NCI-H187 treated with DMSO at 0.1 percent for 48 hours (cell line): ENCODE measurements at places on chromosomes 12 and 14.

DNA sequence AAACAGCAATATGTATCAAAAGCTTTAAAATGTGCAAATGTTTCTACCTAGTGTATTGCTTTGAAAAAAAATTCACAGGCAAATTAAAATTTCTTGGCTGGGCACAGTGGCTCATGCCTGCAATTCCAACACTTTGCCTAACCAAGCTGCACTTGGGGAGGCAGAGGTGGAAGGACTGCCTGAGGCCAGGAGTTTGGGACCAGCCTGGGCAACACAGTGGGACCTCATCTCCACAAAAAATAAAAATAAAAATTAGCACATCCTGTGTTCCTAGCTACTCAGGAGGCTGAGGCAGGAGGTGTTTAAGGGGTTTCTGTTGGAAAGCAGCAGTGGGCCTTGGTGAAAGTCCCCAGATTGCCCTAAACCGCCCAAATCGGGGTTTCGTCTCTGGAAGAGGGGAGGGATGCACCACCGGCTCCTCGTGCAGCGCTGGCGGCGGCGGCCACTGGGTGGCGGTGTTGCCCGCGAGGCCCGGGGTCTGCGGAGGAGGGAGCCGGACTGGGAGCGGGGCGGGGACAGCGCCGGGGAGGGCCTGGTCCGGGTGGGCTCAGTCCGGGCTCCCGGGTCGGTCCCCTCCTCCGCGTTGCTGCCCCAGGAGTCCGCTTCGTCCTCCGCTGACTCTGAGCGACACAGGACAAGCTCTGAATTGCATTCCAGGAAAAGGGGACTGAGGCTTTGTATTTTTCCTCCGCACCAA, 265.6 kb downstream of the AACS start:
- DNase-seq, result no peak

GRCh38 chr14:58751788-58752187, 114.0 kb downstream of the DACT1 start:
- DNase-seq, result no peak

GRCh38 chr12:104682790-104683279, 226.1 kb downstream of the CHST11 start:
- no peak for DNase-seq

- no peak for DNase-seq
Measured at GRCh38 chr12:8914716-8915526, 612 bp downstream of the PHC1 start.

DNA sequence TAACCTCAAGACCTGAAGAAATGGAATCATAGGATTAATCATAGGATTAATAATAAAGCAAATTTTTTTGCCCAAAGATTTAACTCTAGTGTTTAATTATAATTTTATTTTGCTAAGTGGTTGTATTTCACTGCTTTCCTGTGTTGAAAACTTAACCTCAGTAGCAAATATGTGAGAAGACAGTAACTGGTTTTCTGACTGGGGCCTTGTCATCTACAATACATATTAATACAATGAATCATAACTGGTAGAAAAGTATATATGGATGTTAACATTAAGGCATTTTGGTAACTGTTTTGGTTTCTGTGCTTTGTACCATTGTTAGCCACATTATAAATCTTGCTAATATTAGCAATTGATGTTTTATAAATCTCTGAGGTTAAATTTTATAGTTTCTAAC, 92.2 kb downstream of the ACSS3 start:
- DNase-seq, result no peak

- no peak for DNase-seq
Measured at GRCh38 chr12:123891516-123892179, 81.0 kb downstream of the CCDC92 start.

DNA sequence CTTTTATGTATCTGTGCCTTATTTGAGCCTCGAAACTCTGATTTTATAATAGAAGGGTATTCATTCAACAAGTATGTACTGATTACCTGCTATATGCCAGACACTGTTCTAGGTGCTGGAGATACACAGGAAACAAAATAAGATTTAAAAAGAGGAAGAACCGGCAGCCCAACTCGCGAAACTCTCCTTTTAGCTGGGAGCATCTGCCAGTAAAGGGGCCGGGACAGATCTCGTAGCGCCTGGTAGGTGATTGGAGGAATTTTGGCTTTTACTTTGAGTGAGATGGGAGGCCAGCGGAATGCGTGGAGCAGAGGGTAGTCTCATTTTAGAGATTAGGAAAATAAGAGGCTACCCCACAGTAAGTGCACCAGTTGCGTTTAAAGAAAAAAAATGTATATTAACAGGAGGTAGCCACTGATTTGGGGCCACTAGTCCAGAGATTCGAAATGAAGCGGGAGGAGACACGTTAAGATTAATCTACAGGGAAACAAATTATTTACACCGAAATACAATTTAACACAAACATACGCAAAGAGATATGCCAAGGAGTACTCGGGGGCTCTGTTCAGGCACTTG, 520 bp upstream of the MON2 start:
- DNase-seq, result no peak

- DNase-seq, result no peak
Measured at GRCh38 chr14:102373110-102373509, 10.4 kb downstream of the TECPR2 start.

DNA sequence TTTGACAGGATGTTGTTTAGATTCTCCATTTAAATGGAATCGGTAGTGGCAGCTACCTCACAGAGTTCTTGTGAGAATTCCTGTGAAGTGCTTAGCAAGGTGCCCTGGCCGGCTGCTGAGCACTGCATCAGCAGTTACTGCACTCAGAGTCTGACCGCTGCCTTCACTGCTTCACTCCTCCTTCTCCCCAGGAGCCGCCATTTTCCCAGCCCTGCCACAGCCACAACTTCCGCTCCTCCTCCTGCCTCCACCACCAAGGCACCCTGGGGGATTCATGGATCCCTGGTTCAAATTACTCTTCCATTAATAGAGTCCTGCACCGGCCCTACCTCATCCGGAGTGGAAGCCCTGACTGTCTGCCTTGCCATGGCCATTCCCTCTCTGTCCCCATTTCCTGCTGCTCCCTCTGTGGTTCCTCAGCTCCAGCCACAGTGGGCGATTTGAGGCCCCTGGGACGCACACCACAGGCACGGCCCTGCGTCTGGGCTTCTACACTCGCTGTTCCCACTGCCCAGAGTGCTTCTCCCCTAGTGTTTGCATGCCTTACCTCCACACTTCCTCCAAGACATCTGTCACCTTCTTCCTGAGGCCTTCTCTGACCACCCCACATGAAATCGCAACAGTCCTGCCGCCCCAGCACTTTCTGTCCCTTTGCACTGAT, 210.3 kb downstream of the IPO8 start:
- DNase-seq, result no peak

DNA sequence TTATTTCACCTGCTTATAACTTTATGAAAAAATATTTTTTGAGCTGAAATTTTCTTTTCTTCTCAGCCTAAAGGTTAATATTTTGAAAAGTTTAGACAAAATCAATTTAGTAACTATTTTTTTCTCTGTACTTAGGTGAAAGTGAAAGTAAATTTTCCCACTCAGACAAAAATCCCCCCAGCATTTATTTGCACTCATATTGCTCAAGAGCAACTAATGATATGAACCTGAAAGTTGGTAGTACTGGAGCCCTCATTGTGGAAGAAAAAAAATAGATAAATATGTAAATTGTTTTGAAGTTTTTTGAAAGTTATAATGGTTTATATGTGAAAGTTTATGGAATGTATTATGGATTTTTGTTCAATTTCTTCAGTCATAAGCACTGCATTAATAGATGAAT, 1005.9 kb upstream of the ATXN7L3B start:
- DNase-seq, result no peak

DNA sequence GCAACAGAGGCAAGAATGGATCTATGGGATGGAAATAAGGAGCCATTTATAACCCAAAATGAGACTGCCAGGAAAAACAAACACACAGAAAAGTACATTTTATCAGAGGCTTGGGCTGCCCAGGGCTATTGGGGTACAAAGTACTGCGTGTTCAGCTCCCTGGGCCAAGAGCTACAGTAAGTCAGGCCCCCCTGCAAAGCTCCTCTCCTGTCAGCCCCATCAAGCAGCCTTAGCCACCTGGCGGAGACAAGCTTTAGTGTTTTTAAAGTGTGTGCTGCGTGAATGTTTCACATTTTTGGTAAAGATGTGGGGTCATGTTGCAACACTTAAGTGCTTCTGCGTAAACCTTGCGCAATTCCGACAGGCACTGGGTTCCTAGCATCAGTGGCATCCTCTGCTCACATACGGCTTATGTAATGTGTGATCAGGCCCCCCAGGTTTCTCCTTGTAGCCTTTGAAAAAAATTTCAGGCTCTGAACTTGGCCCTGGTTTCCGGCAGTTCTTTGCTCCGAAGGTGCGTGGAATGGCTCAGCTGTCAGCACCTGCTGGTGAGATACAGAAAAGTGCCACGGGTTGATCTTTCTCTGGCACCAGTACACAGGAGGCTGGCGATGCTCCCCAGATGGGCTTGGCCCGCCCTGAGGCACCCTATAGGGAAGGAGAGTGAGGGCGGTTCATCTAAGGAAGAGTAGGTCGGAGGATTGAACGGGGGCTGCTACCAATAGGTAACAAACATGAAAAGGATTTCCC, 198.7 kb upstream of the EEA1 start:
- no peak for DNase-seq

GRCh38 chr14:101230161-101230850, 326.8 kb upstream of the RTL1 start:
- DNase-seq, result no peak
